ENCODE measurements at places on chromosomes 3 and 15.

GRCh38 chr3:16257309-16257708, 7.4 kb downstream of the DPH3 start:
- DNase-seq, result no peak

GRCh38 chr3:181716966-181717365, 5.2 kb downstream of the SOX2 start:
- no peak for DNase-seq

- DNase-seq, result no peak
Observed at GRCh38 chr3:197283045-197283444, 15.4 kb downstream of the DLG1 start.

- DNase-seq, result no peak
Observed at GRCh38 chr3:129764090-129764489, 129.4 kb downstream of the TMCC1 start.

- no peak for DNase-seq
Observed at GRCh38 chr15:57540736-57541135, 51.0 kb upstream of the MYZAP start.

DNA sequence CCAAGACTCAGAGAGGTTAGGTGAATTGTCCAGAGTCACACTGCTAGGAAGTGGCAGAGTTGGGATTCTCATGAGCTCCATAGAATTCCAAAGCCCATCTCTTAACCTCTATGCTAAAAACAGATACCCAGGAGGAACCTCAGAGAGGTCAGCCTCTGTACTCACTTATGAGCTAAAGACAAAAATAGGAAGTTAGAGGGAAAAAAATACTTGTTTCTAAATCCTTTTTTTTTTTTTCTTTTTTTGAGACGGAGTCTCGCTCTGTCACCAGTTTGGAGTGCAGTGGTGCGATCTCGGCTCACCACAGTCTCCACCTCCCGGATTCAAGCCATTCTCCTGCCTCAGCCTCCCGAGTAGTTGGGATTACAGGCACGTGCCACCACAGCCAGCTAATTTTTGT, 31.4 kb downstream of the FSD2 start:
- no peak for DNase-seq

DNA sequence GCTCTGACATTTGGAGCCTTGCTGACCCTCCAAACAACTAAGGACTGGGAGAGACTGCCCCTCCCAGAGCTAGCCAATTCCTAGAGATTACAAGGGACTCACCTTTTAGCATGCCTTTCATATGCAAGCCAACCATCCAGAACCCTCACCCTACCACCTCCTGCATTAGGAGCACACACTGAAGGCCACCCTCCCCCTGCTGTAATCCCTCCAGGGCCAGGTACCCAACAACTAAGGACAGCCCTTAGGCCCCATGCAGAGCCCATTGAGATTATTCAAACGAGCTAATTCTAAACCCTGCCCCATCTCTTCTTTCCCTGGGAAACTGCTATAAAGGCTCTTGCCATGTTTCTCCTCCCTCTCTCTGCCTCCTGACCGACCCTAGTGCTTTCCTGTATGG, 352.6 kb downstream of the ERC2 start:
- no peak for DNase-seq

DNA sequence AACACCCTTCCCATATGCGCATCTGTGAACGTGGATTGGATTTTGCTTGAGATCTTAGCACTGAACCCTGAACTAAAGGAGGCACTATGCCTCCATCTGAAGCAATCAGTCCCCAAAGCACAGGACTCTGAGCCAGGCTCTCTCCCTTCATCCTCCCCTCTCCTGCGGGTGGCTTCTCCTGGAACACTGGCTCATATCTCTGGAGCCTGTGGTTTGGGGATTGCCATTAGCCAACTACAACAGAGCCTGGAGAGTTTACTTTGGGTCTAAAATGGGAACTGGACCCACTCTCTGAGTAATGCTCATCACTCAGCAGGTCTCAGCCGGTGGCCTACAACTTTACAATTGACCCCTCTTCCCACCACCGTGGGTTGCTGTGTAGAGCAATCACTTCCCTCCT, 190.8 kb upstream of the HES1 start:
- DNase-seq, result no peak

GRCh38 chr3:151198849-151199248, 4.2 kb downstream of the GPR171 start:
- no peak for DNase-seq

DNA sequence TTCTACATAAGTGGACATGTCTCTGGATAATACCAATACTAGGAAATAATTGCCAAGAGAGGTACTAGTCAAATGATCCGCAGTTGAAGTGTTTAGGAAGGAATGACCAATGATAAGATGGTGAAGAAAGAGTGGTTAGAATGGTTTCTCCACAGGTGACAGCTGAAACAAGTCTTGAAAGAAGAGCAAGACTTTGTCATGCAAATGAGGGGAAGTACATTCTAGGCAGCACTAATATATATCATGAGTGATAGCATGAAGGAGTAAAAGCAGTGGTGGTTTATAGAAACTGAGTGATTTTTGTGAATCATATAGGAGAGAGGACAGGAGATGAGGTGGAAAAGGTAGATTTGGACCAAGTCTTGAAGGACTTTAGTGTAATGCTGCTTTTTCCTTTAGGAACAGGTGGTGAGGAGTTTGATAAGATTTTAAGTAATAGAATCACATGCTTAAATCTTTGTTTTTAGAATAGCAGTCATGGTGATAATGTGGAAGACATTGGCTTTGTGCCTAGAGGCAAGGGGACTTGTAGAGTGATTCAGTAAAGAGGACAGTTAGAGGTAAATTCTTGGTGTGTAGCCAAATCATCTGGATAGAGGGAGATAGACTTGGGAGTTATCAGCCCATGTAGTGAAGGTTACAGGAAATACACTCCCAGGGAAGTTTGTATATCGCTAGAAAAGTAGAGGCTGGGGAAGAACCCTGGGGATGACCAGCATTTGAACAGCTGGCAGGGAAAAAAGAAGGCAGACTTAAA, 31.9 kb downstream of the SLMAP start:
- DNase-seq, result no peak

GRCh38 chr3:26018889-26019288, 229.0 kb downstream of the OXSM start:
- DNase-seq, result no peak

DNA sequence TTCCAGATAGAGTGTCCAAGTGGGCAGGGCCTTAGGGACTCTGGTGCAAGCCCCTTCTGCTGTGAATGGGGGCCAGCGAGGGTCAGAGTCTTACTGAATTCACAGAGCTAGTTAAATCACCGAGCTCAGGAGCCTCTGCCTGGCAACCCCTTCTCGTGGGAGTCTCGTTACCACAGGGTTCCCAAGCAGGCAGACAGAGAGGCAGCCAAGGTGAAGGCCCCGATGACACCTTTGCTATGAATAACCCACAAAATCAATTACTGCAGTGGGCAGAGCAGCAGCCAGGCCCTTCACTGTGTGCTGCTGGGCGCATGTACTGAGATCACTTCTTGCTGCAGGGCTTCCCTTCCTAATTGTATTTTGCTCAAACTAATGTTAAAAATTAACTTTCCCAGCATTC, 56.9 kb downstream of the SPSB4 start:
- DNase-seq, result no peak

DNA sequence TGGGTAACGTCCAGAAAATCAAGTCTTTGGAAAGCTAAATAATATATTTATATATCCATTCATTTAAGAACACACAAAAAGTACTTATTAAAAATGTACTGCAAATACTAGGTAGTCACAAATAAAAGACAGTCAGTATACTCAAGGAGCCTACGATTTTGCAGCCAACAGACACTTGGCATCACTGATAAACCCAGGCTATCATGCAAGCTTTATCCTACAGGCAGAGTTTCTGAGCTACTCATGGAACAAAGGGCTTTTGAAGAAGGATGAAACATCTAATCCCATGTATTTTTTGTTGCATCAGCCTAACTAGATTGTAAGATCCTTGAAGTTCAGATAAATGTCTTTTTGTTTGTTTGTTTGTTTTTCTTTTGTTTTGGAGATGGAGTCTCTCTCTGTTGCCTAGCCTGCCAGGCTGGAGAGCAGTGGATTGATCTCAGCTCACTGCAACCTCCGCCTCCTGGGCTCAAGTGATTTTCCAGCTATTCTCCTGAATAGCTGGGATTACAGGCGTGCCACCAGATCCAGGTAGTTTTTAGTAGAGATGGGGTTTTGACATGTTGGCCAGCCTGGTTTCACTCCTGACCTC, 319.4 kb upstream of the MDFIC2 start:
- DNase-seq, result no peak

- DNase-seq, result no peak
Observed at GRCh38 chr15:36109943-36110658, 469.3 kb upstream of the CDIN1 start.

- DNase-seq, result no peak
Observed at GRCh38 chr15:31365032-31365654, 38.5 kb downstream of the KLF13 start.

DNA sequence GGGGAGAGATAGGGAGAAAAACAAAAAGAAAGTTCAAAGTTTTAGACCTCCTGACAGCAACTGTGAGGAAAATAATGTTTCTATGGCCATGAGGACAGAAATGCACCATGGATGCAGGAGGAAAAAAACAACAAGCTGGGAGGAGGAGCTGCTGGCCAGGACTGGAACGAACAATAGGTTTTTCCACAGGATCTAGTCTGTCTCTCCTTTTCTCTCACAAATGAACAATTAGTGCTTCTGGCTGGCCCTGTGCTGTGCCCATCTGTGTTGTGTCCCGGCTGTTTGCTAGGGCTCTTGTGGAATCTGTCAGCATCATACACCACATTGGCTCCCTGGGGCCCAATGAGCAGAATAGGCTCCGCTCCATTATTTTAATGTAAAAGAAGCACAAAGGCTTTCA, 15.2 kb downstream of the GK5 start:
- DNase-seq, result no peak

DNA sequence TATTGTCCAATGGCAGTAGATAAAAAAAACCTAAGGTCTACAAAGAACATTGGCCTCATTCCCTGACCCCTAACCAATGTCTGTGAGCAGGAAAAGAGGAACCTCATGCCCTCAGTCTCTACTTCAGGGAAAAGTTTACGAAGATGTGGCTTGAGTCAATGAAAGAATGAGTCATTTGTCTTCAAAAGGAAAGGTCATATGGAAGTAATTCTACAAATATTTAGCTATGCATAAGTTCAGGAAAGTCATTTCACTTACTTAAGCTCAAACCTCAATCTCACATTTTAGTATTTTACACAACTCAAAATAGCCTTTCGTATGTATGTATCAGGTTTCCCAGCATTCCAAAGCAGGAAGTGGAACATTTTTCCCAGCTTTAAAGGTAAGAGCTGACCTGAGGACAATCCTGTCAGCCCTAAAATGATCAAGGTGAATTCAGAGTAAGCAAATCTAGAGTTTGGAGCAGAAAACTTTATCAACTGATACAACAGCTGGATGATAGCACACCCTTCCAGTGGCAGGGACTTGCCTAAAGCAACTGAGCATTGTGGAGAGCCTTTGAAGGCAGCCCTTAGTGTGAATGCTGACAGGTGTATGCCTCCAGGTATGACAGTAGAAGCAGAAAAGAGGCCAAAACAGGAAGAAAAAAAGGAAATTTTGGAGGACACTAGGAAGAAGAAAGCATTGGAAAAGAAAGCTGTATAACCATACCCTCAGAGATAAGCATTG, 53.9 kb upstream of the ACKR4 start:
- DNase-seq, result no peak

DNA sequence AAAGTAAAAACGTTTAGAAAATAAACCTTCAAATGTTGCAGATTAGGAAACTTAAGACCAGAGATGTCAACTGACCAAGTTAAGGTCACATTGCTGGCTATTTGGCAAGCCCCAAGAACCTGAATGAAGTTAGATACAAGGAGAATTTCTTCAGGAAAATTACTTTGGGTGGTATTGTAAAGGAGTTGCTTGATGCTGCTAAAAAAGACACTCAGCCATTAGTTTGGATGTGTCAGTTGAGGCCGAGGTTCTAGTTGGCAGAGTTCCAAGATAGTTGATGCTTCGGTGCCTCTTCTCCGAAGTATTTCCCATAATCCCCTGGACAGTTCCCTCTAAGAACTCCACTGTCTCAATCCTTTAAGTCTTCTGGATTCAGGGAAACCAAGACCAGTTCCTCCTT, 24.3 kb downstream of the SIAH2 start:
- no peak for DNase-seq

DNA sequence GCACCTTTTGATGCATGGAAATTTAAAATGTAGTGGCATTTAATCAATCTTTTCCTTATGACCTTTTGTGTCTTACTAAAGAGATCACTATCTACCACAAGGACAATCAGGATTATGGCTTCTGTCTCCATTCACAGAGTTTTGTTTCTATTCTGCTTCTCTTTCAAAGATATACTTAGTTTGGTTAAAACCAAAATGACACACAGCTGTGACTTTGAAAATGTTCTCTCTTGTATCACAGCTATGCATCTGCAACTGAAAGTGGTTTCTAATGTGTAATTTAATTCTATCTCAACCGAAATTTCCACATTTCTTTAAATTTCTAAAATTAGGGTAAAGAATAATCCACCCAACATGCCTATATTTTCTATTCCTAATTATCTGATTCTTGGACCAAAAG, 27.7 kb downstream of the HLTF start:
- no peak for DNase-seq

DNA sequence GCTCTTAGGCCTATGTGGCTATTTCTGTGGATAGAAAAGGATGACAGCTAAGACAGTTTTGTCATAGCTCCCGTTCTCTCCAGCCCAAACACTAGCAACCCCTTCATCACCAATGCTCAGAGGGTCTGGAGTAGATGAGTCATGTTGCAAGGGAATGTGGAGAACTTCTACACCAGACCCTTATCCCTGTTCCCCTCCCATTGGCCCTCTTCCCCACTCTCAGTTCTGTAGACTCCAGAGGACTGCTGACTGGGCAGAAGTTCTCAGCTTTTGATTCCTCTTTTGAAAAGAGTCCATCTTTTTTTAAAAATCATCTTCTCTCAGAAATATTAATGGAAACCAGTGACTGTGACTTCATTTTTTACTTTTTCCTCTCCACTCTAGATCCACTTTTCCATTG, 2.4 kb upstream of the MYZAP start:
- DNase-seq, result no peak

GRCh38 chr15:79399606-79400005, 32.5 kb upstream of the MINAR1 start:
- DNase-seq, result no peak

DNA sequence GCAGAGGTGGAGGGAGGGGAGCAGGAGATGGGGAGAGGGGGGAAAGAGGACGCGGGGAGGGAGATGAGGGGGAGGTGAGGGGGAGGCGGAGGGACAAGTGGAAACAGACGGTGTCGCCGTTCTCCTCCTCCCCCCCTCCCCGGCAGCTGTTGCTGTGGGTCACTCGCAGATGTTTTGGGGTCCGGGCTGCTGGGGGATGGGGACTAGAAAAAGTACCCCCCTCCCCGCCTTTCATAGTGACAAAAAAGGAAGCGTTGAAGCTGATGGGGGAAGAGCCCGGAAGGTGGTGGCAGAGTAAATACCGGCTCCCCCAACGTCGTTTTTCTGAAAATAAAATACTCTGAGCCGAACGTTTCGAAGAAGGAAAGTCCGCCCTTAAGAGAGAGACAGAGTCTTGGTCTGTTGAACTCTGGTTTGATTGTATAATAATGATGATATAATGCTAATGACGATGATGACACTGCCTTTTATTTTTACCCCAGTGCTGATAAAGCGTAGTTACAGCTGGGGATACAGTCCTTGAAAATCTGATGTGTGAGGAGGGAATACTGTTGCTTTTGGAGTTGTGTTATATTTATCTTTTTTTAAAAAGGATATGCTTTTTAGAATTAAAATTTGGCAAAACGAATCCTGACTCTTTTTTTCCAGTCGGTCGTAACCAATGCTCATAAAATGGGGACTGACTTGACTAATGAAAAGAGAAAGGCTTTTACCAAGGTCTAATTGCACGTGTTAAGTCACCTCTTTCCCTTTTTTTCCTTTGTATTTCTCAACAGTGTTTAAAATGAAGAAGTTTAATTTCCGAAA, 993 bp downstream of the STXBP5L start:
- DNase-seq, result no peak

Data from activated T-cell treated with anti-CD3 and anti-CD28 coated beads, Interleukin-2, amount 50 U/mL, for 4 hours (primary cell).